ENCODE measurements at places on chromosomes 12 and 14.
A peak's percentile ranks its signal among the peaks of the same experiment; 100 is the strongest.

DNA sequence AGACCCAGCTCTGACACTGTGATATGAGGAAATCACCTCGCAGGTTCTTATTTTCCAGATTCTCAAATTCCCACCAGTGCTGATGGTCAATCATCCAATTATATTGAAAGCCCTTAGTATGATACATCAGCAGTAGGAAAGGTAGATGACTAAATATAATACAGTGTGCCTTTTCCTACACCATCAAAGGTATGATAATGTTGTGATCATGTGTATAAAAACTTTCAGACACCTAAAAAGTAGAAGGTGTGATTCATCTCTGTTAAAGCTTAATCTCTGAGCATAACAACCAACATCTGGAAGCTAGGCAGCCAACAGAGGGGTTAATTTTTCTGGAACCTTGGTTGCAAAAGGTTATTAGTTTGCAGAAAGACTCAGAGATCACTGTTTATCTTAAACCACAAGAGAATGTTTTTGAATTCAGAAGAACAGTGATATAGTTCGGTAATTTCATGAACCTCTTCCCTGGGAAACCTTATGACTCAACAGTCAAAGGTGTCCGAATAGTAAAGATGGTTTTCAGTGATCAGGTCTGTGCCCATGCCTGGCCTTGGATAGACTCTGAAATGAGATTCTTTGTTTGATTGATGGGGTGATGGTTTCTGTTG is 122.5 kb downstream of the ETV6 start:
- DNase-seq, result no peak

GRCh38 chr12:85394065-85394464 is 114.0 kb downstream of the ALX1 start:
- no peak for DNase-seq

DNA sequence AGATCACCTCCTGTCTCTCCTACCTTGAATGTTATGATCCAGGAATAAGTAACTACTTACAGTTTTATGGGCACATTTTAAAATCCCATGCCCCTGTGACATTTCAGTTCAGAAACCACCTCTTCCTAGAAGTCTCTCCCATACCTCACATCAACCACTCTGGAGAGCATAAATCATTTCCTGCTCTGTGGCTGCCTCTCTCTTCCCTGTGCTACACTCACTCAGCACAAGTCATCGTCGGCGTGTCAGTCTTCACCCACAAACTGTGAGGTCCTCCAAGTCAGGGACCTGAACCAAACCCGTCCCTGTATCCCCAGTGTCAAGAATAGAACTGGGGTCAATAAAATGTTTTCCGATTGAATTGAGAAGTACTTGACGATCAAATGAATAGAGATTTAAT is 863.3 kb downstream of the BCL11B start:
- DNase-seq, result no peak

DNA sequence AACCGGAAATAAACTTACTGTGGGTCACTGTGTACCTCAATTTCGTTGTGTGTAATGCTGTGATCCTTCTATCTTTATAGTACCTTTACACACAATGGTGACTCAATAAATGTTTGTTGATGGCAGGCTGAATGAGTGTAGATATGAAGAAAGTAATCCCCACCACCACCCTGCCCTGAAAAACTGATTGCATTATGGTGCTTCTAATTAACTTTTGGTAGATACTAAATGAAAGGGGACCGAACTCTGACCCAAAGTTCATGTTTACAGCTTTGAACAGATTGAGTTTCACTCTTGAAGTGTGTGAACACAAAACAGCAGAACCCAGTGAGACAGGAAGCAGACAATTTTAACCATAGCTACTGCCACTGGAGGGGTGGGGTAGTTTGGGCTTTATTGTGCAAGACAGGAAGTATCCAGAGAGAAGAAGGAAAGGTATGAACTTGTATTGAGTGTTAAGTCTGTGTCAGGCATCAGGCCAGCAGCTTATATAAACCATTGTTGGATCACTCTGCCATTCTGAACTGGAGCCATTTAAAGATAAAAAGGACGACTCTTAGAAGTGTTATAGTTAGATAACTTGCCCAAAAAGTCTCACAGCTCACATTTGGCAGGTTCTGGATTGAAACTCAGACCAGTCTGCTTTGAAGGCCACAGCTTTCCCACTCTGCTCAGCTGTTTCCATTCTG is 197.0 kb upstream of the AMIGO2 start:
- peak; percentile 21 for DNase-seq

- DNase-seq, result no peak
Observed at GRCh38 chr12:111154147-111154834, 214.6 kb downstream of the PHETA1 start.

DNA sequence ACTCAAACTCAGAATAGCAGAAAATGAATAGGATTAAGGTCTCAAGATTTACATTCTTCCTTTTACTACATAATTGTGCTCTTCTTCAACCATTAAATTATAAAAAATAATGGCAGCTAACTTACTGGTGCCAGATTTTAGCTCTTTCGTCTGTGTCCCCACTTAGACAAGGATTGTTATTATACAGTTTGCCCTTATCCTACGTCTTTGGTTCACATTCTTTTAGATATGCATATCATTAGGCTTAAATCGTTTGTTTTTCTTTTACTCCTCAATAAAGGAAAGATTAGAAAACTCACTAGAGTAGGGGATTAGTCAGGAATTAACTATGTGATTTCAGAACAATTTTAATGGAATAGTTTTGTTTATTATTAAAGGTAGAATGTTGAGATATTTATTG is 129.6 kb upstream of the GARIN2 start:
- no peak for DNase-seq

GRCh38 chr12:130460611-130461446 is 123.1 kb downstream of the PIWIL1 start:
- DNase-seq, result no peak

DNA sequence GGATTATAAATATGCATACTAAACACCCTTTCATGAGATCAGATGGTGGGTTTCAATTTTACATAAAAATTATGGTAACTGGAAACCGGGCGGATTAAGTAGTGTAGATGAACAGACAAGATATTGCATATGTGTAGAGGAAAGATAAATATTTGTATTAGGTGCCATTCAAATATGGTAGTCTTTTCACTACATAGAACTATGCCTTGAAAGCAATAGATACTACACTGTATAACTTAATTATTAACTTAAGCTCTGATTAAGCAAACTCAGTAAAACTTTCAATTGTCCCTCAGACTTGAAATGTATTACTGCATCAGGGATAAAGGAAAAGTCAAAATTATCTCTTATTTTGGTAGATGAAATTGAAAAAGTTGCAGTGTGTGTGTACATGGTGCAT is 1.9 kb downstream of the PTPN21 start:
- no peak for DNase-seq

DNA sequence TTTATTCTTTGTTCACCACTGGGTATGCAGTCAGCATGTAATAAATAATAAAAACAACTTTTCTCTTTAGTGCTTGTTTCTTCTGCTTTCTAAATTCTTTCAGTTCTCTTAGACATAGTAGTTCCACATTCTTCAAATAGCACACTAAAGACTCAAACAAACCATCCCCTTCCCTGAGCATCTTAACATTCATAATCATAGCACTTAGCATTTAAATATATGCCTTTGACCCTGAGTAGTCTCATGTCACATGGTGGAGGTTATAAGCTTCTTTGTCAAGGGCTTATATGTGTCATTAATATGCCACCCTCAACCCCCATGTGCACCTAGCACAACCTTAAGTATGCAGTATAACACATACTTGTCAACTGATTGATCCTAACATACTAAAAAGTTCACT is 212.7 kb downstream of the PHLDA1 start:
- no peak for DNase-seq

- DNase-seq, result no peak
Observed at GRCh38 chr14:80504781-80505180, 293.5 kb upstream of the DIO2 start.

GRCh38 chr12:94141892-94142291 is 6.5 kb upstream of the PLXNC1 start:
- DNase-seq, result no peak

- DNase-seq, result no peak
Observed at GRCh38 chr14:30242744-30243143, 315.1 kb upstream of the PRKD1 start.

- DNase-seq, result no peak
Observed at GRCh38 chr14:49761839-49762551, 6.0 kb upstream of the KLHDC2 start.

DNA sequence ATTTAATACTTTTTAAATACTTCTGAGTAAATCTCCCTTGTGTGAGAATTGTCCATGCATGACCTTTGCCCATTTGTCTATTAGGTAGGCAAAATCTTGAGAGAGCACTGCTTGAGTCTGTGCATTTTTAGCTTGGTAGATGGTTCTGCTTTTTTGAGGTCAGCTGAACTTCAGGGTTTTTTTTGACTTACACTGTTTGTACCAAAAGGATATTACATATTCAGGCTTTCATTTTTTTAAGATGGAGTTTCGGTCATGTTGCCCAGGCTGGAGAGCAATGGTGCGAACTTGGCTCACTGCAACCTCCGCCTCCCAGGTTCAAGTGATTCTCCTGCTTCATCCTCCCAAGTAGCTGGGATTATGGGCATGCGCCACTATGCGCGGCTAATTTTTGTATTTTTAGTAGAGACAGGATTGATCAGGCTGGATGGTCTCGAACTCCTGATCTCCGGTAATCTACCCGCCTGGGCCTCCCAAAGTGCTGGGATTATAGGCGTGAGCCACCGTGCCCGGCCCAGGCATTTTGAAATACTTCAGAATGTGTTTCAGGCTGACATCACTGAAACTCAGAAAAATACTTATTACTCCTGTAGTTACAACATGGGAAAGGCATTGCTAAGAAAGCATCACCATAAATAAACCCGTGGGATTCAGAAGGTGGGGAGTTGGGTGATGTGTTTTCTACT is 11.1 kb downstream of the RASSF3 start:
- no peak for DNase-seq

DNA sequence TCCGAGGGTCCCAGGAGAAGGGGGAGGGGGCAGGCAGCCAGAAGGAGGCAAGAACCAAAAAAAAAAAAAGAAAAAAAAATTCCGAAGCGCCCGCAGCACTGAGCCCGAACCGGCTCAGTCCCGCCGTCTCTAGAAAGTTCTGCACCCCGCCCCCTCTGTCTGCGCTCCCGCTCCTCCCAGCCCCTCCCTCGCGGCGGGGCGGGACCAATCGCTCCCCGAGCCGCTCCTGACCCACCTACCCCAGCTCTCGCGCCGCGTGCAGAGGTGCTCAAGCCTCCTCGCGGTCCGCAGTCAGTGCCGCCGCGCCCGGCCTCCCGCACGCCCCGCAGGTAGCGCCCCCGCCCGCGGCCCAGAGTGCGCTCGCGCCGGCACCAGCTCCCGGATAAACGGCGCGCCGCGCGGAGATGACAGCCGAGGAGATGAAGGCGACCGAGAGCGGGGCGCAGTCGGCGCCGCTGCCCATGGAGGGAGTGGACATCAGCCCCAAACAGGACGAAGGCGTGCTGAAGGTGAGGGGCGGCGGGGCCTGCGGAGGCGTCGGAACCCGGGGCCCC is at the start of gene FKBP4:
TSS of gene FKBP4 (plus strand) at position 235 of the 554 bp plus-strand sequence. CDS start at position 405, 170 bp downstream.
- DNase-seq, result peak; percentile 65

GRCh38 chr12:46608431-46609272 is 217.1 kb downstream of the SLC38A4 start:
- DNase-seq, result no peak

- no peak for DNase-seq
Observed at GRCh38 chr12:132604151-132604618, 6.2 kb downstream of the LRCOL1 start.

- no peak for DNase-seq
Observed at GRCh38 chr12:95265765-95266164, 48.2 kb downstream of the VEZT start.

DNA sequence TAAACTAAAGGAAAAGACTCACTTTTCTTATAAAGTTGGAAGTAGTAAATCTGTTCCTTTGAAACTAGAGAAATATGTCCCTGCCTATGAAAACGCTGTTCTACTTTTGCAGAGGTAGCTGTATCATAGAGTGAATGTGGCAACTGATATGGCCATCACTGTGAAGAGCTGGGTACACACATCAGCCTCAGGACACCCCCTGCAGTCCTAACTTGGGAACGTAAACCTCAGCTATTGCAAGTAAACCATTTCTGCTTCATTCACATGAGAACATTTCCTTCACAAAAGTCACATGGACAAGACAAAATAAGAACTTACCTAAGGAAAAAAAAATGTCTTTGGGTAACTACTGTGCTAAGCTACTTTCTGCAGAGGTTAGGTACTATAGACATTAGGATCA is 233.3 kb upstream of the PPFIA2 start:
- DNase-seq, result no peak

DNA sequence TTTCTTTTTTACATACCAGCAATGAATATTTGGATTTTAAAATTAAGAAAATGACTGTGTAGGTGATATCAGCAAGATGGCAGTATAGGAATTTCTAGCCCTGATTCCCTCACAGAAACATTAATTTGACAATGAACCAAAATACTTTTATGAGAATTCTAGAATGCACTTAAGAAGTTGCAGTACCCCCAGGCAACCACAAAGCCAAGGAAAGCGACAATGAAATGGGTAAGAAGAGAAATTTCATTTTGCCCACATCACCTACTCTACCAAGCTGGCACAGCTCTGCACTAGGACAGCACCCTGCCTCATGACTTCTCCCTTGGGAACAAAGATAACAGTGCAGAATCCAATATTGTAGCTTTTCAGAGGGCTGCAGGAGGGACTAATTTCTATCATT is 6.6 kb downstream of the OR9K2 start:
- no peak for DNase-seq

GRCh38 chr12:12469386-12469785 is 93.3 kb downstream of the DUSP16 start:
- no peak for DNase-seq

DNA sequence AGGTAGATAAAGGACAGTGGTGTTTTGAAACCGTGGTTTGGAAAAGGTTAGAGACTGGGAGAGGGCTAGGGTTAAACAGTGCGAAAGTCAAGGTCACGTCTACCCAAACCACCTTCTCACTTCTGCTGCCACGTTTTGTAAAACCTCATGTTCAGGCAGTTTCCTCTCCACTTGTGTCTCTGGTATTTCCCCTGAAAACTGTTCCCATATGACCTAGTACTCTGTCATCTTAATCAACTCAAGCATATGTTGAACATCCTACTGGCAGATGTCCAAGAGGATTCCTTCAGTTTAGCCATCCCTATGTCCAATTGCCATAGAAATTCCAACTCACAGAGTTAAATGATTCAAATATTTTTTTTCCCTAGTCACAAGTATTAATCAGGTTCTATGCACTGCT is 17.4 kb downstream of the CLEC4C start:
- DNase-seq, result no peak

- no peak for DNase-seq
Observed at GRCh38 chr12:123131879-123132402, 18.9 kb downstream of the PITPNM2 start.

DNA sequence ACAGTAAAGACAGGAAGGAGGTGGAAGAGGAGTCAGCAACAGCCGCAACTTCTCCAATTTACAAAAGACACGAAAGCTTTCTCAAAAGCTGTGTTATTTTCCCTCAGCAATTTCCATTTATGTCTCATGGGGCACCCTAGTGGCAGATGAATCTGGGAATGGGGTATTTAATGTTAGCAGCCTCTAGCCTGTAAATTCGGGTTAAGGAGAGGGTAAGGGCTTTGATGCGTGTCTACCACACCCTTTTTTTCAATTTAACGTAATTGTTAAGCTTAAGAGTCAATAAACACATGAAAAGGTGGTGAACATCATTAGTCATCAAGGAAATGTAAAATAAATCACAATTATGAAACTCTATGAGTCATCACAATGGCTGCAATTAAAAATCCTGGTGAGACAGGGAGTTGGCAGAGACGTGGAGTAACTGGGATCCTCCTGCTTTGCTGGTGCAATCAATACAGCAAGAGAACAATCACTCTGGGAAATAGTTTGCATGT is 986.4 kb downstream of the AACS start:
- DNase-seq, result no peak

All from NK-92 treated with Interleukin-12 subunit alpha and Interleukin-12 subunit beta, amount 100 ng/mL, for 24 hours (cell line).